ENCODE measurements at places on chromosomes 2 and 18. TPM values are rescaled to one million over a fixed set of nuclear protein-coding genes. Genes with fewer than 3 reads are reported as not detected.

The CD28 gene
- total RNA-seq: not detected

DNA sequence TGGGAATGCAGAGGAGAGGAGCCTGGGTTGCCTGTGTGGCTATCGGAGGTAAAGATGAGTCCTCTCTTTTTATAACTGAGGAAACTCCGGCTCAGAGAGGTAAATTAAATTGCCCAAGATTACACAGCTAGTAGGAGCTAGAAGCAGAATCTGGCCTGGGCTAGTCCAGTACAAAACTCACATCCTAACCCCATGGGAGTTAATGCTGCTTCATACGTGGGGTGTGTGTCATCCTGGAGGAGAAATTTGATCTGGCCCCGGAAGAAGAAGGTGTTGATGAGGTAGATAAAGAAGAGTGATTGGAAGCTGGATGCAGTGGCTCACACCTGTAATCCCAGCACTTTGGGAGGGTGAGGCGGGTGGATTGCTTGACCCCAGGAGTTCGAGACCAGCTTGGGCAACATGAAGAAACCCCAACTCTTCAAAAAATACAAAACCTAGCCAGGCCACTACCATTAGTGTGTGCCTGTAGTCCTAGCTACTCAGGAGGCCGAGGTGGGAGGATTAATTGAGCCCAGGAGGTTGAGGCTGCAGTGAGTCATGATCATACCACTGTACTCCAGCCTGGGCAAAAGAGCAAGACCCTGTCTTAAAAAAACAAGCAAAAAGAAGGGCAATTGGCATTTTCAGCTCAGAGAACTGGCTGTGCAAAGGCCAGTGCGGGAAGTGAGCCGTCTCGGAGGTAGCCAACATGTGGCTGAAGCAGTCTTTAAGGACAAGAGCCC lies 33.7 kb downstream of the CTIF start:
- H3K36me3 ChIP-seq: peaks cover 6% of the 10 kb centered on the region
- no peaks in the 10 kb centered on the region for H3K27me3 ChIP-seq
- H3K27ac ChIP-seq: no peak overlapping the region
- H3K4me3 ChIP-seq: no peak overlapping the region
- H3K4me1 ChIP-seq: no peaks in the 10 kb centered on the region

- H3K27me3 ChIP-seq: no peaks in the 10 kb centered on the region
- H3K4me1 ChIP-seq: no peaks in the 10 kb centered on the region
- no peak overlapping the region for H3K4me3 ChIP-seq
- H3K36me3 ChIP-seq: no peaks in the 10 kb centered on the region
- H3K27ac ChIP-seq: no peak overlapping the region
Measured at GRCh38 chr18:13480571-13481255, 245.6 kb downstream of the FAM210A start.

DNA sequence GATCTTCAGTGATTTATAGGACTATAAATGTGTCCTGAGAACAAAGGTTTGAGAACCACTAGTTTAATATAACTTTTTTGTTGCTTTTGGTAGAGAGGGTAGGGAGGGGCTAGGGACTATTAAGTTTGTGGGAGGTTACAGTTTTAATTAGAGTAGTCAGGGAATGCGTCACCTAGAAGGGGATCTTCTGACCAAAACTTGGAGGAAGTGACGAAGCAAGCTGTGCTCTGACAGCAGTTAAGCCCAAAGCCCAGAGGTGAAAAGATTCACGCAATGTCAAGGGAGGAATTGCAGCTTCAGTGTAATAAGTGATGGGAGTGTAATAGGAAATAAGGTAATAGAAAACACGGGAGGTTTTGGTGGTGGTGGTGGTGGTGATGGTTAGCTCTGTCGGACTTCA lies 8.1 kb downstream of the TDRD15 start:
- H3K4me3 ChIP-seq: no peak overlapping the region
- no peaks in the 10 kb centered on the region for H3K36me3 ChIP-seq
- DNase-seq: no peak
- H3K27ac ChIP-seq: no peak overlapping the region
- no peaks in the 10 kb centered on the region for H3K27me3 ChIP-seq
- H3K4me1 ChIP-seq: no peaks in the 10 kb centered on the region

GRCh38 chr2:41937464-41937906 lies 110.3 kb upstream of the PKDCC start:
- peak; percentile 77 for DNase-seq
- no peaks in the 10 kb centered on the region for H3K27me3 ChIP-seq
- no peaks in the 10 kb centered on the region for H3K36me3 ChIP-seq
- H3K27ac ChIP-seq: no peak overlapping the region

- H3K4me1 ChIP-seq: peaks cover 6% of the 10 kb centered on the region
- no peak for DNase-seq
- H3K27ac ChIP-seq: no peak overlapping the region
- no peaks in the 10 kb centered on the region for H3K36me3 ChIP-seq
Measured at GRCh38 chr2:230665263-230665691, 47.4 kb upstream of the CAB39 start.

DNA sequence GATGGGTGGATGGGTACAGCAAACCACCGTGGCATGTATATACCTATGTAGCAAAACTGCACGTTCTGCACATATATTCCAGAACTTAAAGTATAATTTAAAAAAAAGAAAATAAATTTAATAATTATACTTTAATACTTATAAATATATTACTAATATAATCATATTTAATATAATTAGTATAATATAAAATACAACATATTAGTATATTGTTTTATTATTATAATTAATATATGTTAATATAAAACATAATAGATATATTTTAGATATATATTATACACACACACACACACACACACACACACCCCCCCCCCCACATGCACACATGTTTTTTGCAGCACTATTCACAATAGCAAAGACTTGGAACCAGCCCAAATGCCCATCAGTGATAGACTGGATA lies 29.8 kb downstream of the RPIA start:
- H3K27me3 ChIP-seq: no peaks in the 10 kb centered on the region
- no peak for DNase-seq
- H3K36me3 ChIP-seq: no peaks in the 10 kb centered on the region

DNA sequence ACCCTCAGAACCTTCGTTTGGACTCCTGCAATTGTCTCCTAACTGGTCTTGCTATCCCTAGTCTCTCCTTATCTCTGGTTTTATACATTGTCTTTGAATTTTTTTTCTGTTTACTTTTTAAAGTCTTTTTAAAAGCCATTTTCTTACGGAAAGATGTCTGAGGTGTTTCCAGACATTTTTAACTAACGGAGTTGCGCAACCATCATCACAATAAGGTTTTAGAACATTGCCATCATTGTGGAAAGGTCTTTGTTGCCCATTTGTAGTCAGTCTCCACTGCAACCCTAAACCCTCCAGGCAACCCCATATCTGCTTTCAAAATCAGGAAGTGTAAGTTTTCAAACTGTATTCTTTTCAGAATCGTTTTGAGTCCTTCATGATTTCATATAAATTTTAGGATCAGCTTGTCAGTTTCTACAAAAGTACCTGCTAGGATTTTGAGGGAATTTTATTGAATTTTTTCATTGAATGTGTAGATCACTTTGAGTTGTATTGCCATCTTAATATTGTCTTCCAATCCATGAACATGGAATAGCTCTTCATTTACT lies 46.3 kb downstream of the ANKRD12 start:
- no peak overlapping the region for H3K4me3 ChIP-seq
- DNase-seq: no peak
- H3K4me1 ChIP-seq: no peaks in the 10 kb centered on the region
- H3K27me3 ChIP-seq: no peaks in the 10 kb centered on the region

DNA sequence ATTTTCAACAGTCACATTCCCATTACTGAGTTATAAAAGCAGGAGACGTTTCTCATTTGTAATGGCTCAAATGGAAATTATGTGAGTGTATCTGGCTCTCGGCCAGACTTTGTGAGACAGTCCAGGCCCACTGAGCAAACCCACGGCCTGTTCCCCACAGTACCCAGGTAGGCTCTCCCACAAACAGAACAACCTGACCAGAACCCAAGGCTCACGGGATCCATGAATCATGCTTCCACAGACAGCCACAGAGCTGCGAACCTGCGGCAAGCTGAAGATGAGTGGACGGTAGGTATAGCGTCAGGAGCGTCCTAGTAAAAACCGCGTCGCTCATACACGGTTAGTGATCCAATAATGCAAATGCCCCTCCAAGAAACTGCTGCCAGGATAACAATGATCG lies 34.2 kb downstream of the NDUFA10 start:
- peaks cover 12% of the 10 kb centered on the region for H3K36me3 ChIP-seq
- no peak overlapping the region for H3K27ac ChIP-seq
- no peak overlapping the region for H3K4me3 ChIP-seq
- DNase-seq: no peak

- no peak overlapping the region for H3K27ac ChIP-seq
- H3K4me3 ChIP-seq: no peak overlapping the region
- no peaks in the 10 kb centered on the region for H3K27me3 ChIP-seq
- DNase-seq: no peak
- no peaks in the 10 kb centered on the region for H3K36me3 ChIP-seq
Measured at GRCh38 chr2:215729985-215730620, 283.2 kb downstream of the MREG start.

GRCh38 chr2:28407131-28407975 lies 14.7 kb downstream of the FOSL2 start:
- H3K27ac ChIP-seq: no peak overlapping the region
- no peak overlapping the region for H3K4me3 ChIP-seq
- no peak for DNase-seq
- H3K4me1 ChIP-seq: peaks cover 2% of the 10 kb centered on the region
- H3K36me3 ChIP-seq: peaks cover 68% of the 10 kb centered on the region

DNA sequence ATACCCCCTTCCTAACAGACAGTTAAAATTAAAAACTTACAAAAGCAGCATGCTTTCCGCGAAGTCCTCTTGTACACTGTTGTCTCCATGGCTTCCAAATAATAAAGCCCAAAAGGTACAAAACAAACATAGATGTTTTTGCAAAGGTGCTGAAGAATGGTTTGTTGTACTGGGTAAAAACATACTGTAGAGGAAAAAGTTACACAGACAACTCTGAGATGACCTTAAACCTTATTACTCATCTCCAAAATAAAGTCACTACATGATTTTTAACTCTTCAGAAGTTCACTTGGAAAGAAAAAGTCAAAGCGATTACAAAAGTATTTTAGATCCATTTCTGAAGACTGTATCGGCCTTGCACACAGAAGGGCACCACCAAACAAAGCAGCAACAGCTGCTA lies 6.1 kb downstream of the SLC35F5 start:
- H3K4me1 ChIP-seq: no peaks in the 10 kb centered on the region
- H3K27me3 ChIP-seq: no peaks in the 10 kb centered on the region
- no peak for DNase-seq
- no peak overlapping the region for H3K4me3 ChIP-seq
- no peak overlapping the region for H3K27ac ChIP-seq

DNA sequence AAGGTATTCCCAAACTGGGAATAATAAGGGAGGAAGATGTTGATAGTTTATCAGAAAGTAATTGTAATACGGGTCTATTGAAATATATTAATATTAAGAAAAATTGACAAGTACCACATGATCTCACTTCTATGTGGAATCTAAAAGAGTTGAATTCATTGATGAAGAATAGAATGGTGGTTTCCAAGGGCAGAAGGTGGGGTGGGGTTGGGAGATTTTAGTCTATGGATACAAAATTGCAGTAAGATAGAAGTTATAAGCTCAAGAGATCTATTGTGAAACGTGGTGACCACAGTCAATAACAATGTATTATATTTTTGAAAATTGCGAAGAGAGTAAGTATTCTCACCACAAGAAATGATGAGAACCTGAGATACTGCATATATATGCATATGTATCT lies 38.9 kb downstream of the COL3A1 start:
- no peak overlapping the region for H3K27ac ChIP-seq
- no peaks in the 10 kb centered on the region for H3K4me1 ChIP-seq
- H3K4me3 ChIP-seq: no peak overlapping the region
- peak; percentile 50 for DNase-seq

GRCh38 chr2:10833021-10833420 lies 20.4 kb upstream of the PDIA6 start:
- DNase-seq: no peak
- H3K4me1 ChIP-seq: no peaks in the 10 kb centered on the region
- H3K36me3 ChIP-seq: no peaks in the 10 kb centered on the region
- peaks cover 28% of the 10 kb centered on the region for H3K27me3 ChIP-seq
- no peak overlapping the region for H3K4me3 ChIP-seq

DNA sequence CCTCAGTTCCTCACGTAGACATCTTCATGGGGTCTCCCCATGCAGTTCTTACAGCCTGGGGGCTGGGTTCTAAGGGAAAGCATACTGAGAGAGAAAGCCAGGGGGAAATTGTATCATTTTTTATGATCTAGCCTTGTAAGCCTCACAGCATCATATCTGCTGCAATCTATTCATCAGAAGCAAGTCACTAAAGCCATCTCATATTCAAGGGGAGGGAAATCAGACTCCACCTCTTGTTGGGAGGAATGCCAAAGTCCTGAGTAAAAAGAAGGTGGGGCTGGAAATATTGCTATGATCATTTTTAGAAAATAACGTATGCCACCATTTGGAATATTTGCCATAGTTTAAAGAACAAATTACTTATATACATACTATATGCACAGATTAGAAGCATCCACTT lies 304.6 kb downstream of the TXNL1 start:
- H3K27me3 ChIP-seq: no peaks in the 10 kb centered on the region
- no peak overlapping the region for H3K4me3 ChIP-seq
- no peak for DNase-seq
- no peak overlapping the region for H3K27ac ChIP-seq

- no peak for DNase-seq
- no peaks in the 10 kb centered on the region for H3K36me3 ChIP-seq
- H3K27me3 ChIP-seq: no peaks in the 10 kb centered on the region
- no peak overlapping the region for H3K4me3 ChIP-seq
- no peak overlapping the region for H3K27ac ChIP-seq
Measured at GRCh38 chr2:195595825-195596224, 61.2 kb upstream of the SLC39A10 start.

GRCh38 chr2:172416447-172417058 lies 10.8 kb upstream of the ITGA6 start:
- no peak overlapping the region for H3K27ac ChIP-seq
- DNase-seq: no peak
- no peak overlapping the region for H3K4me3 ChIP-seq
- no peaks in the 10 kb centered on the region for H3K4me1 ChIP-seq
- H3K36me3 ChIP-seq: no peaks in the 10 kb centered on the region

DNA sequence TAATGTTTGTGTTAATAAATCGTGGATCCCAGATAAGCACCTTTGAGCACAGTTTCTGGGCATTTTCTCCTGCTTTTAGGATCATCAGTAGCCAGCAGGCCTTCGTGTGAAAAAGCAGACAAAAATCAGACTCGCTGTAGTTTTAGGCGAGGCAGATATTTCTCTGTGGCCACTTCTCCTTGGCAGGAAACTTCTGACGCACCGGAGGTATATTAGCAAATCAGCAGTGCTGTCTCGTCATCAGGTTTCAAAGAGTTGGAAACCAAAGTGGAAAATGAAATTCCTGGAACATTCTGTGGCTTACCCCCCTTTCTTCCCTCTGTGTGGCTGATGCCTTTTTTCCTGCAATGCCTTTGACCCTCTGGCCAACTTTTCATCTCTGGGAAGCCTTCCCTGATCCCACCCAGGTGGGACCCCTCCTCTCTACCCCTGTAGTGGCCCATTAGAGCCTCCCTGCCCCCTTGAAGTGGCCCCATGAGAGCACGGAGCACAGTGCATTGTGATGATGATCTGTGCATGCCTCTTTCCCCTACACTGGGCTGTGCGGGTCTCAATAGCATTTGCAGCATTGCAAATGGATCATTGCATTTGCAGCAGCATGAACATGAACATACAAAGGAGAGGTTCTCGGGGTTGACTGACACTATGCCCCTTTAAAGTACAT lies 93.3 kb downstream of the RNF144A start:
- no peaks in the 10 kb centered on the region for H3K27me3 ChIP-seq
- H3K36me3 ChIP-seq: no peaks in the 10 kb centered on the region
- H3K4me3 ChIP-seq: no peak overlapping the region
- no peaks in the 10 kb centered on the region for H3K4me1 ChIP-seq

GRCh38 chr18:49335677-49336076 lies 124.8 kb downstream of the DYM start:
- H3K4me3 ChIP-seq: no peak overlapping the region
- H3K27ac ChIP-seq: no peak overlapping the region
- no peaks in the 10 kb centered on the region for H3K36me3 ChIP-seq
- H3K4me1 ChIP-seq: no peaks in the 10 kb centered on the region
- no peak for DNase-seq

All from fibroblast of lung (primary cell).